Stimulated activated CD8-positive, alpha-beta memory T cell treated with anti-CD3 and anti-CD28 coated beads, Interleukin-7, amount 100 ng/mL, for 1 hour (primary cell): ENCODE measurements at places on chromosomes 5 and 9.
A peak's percentile ranks its signal among the peaks of the same experiment; 100 is the strongest.

DNA sequence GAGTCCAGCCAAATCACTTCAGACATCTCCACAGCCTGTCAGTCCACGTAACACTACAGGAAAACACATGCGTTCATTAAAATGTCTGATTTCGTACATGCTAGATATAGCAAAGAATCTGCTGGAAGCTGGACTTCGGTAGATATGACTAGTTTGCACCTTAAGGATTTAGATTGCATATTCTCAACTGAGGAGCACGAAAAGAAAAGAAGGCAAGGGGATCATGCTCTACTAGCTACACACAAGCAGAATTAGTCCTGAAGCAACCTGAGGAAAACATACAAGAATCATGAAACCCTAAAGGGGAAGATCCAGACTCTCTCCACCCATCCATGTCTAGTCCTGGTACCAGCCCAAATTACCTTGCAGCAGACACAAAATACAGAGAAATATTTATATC is 36.1 kb upstream of the SSBP2 start:
- no peak for DNase-seq

- no peak for DNase-seq
These were observed 18.6 kb upstream of the NKD2 start for GRCh38 chr5:989961-990530.

DNA sequence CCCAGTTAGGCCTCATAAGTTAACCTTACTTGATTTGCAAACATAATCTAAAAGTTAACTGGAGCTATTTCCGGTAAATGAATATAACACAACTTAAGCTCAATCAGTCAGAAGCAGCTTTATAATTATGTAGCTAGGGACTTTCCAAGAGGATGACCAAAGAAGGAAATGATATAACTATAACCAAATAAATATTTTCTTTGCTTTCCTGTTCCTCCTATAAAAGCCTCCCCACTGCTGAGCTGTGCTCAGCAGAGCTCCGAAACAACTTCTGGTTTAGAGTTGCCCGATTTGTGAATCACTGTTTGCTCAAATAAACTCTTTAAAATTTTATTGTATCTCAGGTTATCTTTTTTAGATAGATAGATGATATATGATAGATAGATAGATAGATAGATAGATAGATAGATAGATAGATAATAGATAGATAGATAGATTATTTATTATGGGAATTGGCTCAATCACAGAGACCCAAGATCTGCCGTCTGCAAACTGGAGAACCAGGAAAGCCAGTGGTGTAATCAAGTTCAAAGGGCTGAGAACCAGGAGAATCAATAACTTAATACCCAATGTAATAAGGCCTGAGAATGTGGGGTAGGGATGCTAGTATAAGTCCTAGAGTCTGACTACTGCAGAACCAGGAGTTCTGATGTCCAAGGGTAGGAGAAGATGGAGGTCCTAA is 19.3 kb upstream of the TMEM161B start:
- DNase-seq = no peak

- DNase-seq = peak; percentile 61
These were observed 22.3 kb upstream of the HMCN2 start for GRCh38 chr9:130243015-130243881.

DNA sequence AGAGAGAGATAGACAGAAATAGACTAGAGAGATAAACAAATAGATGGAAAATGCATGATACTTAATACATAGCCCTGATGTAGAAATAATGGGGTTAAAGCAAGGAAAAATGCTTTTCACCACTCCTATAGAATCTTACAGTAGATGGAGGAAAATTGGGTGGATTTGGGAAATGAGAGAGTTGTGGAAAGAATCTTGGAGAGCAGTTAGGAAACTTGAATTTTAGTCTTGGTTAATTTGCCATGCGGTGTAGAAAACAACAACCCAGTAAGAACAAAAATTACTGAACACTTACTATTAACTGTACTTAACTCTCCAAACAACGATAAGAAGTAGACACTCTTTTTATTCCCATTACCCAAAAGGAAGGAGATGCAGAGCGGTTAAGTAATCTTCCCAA is 329.8 kb downstream of the ZNF608 start:
- no peak for DNase-seq

DNA sequence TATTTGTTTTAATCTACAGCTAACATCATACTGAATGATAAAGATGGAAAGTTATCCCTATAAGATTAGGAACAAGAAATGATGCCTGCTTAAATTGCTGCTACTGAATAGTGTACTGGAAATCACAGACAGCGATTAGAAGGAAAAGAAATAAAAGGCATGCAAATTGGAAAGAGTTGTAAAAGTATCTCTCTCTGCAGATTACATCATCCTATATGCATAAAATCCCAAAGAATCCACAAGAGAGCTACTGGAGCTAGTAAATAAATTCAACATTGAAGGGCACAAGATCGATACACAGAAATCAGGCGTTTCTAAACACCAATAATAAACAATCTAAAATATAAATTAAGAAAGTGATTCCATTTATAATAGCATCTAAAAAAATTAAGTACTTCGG is 75.3 kb upstream of the SIMC1 start:
- DNase-seq = no peak

DNA sequence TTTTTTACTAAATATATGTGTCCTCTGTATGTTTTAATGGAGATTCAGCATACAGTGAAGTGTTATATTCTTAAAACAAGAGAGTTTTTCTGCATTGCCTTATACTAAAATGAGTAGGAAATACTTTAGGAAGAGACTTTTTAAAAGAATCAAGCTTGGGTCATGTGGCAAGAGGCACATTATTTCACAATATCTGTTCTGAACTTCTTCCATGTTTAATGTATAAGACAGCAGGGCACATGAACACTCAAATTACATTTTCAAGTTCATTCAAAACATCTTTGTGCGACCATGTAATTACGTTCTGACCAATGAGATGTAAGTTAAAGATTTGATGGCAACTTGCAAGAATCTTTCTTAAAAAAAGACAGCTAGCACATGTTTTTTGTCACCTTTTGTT is 1055.9 kb downstream of the NR2F1-AS1 start:
- no peak for DNase-seq

GRCh38 chr5:74240783-74241750 is 399.5 kb downstream of the ENC1 start:
- DNase-seq = no peak

GRCh38 chr5:174191850-174192655 is 146.5 kb downstream of the NSG2 start:
- DNase-seq = no peak

- no peak for DNase-seq
These were observed 141.6 kb downstream of the BOD1 start for GRCh38 chr5:173474881-173475287.

- no peak for DNase-seq
These were observed 47.1 kb downstream of the ABLIM3 start for GRCh38 chr5:149188383-149188782.

DNA sequence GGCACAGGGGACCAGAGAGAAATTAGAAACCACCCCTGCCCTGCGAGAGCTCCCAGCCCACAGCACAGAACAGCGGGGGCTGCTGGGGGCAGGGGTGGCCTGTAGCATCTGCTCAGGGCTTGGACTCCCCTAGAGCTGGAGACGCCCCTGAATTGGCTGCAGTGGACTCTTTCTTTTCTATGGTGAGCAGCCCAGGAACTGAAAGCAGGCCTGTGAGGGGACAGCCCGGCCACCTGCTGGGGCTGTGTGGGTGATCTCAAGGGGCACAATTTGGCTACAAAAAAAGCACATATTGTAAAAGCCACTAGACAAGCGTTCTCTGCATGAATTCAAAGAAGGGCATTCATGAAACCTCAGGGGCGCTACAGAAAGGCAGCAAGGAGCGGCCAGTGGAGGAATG is 57.5 kb upstream of the ICE1 start:
- no peak for DNase-seq

DNA sequence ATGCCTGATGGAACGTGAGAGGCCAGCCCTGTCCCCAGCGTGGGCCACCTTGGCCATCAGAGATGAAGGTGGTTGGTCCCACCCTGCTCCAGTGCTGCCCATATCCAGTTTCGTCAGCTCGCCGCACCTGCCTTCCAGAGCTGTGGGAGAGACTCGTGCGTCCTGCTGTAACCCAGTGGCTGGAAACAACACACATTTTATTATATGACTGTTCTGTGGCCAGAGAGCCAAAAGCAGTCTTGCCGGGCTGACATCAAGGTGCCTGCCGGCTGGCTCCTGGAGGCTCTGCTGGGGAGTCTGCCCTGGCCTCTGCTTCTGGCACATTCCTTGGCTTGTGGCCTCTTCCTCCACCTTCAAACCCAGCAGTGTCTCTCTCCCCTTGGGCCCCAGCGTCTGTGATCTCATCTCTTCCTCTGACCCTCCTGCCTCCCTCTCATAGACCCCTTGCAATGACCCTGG is 94.7 kb downstream of the RXRA start:
- DNase-seq = no peak

DNA sequence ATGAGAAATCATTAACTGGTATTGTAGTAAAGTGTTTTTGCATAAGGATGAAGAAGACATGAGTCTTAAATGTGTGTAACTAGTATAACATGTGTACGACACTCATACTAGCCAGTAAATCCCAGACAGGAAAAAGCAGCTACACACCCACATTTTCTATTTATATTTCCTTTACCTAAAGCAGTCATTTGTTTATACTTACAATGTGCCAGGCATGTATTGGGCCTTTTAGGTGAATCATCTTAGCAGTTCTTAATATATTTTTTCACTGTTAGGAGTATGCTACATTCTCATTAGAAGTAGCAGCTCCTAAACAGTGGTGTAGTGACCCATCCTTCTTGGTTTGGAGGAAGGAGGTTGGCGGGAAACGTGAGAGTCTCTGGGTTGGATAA is 55.8 kb upstream of the TMC1 start:
- DNase-seq = no peak

- no peak for DNase-seq
These were observed 61.8 kb downstream of the SLC36A1 start for GRCh38 chr5:151509231-151509630.

DNA sequence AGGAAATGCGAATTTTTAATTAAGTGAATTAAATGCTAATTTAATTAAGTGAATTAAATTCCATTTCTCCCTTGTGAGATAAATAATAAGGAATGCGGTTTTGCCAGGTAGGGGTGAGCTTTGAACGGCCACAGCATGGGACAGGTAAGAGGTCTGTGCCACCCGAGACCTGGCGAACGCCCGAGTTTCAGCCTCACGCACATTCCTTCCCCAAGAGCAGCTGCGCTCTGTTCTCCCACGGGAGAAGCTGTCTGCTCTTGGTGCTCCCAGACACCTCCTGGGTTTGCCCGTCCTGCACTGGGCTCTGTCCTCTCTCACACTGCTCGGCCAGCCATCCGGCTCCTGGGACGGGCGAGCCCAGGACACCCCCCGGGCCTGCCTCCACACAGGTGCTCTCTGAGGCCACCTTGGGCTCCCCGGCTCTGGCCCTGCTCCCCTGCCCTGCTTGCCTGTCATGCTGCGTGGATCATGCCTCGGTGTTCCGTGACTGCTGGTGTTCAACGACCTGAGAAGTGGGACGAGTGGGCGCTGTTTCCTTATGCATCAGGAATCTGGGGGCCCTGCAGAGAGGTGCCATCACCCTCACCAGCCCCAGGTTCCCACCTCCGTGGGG is 13.7 kb upstream of the CAMSAP1 start:
- DNase-seq = no peak

DNA sequence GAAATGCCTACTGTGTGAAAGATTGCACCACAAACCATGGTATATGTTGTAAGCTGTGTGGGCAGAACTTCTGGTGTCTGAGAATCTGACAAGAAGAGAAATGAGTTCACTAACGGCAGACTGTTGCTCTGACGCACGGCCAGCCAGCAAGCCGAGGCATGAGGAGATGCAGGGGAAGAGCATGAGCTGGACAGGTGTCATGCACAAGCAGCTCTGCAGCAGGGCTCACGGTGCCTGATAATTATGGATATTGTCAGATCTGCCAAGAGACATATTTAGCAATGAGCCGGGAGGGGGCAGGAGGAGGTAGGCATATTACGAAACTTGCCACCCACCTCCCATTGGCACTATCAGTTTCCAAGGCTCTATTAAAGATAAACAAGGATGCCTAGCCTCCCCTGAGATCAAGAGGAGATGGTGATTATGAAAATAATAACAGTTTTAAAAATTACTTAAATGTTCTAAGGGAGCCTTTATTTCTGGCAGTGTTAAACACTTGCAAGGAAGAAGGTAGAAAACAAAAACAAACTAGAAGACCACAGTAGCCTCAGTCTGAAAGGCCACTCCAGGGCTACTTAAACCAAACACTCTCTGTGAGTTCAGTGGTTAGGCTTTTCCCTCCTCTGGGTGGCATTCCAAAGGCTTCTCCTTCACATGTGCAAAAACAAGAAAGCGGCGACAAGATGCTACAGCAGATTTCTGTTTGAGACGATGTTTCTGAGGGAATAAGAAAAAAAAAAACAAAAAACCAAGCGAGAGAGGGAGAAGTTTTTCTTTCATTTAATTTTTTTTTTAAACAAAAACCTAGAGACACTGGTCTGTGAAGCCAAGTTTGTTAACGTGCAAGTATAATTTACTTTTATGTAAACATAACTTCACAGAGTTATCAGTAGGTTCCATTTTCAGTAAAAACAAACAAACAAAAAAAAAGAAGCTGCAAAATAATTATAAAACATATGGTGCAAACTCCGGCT is 339.5 kb downstream of the BNC2 start:
- DNase-seq = no peak

GRCh38 chr5:130689831-130690230 is 475.2 kb downstream of the HINT1 start:
- no peak for DNase-seq

GRCh38 chr5:173397516-173397915 is 69.3 kb upstream of the STC2 start:
- no peak for DNase-seq

- no peak for DNase-seq
These were observed 49.7 kb downstream of the FAM81B start for GRCh38 chr5:95440825-95441224.

- no peak for DNase-seq
These were observed 40.3 kb upstream of the NAA35 start for GRCh38 chr9:85900504-85901201.

- no peak for DNase-seq
These were observed 1.5 kb downstream of the MPDZ start for GRCh38 chr9:13278023-13278367.

DNA sequence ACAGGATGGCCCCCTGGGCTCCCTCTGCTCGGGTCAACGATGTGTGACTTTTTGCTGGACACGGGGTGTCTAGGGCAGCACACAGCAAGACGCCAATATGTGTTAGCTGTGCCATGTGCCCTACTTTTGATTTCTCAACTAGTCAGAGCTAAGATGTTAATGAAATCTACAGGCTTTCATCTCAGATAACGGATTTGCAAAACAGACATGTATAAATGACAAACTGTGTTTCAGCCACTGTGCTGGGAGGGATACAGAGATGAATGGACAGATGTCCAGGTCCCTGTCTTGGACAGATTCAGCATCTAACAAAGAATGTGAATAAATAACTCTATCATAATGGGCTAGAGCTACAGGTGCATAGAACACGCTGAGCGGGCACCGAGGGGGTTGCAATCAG is 160.2 kb upstream of the LHFPL2 start:
- no peak for DNase-seq

DNA sequence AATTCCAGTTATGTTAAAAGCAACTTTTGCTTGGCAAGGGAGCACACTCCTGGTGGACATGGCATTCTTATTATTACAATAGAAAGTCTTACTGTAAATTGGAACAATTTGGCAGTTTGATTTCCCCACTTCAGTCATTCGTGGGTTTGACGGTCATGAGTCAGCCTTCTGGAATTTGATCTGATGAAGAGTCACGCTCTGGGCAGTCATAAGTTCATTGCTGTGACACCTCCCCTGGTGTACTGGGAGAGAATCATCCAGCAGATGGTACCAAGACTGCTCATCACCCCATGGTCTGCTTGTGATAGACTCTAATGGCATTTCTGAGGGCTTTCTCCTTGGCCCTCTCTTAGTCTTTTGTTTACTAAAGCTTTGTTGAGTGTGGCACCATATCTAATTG is 53.8 kb downstream of the GLRA1 start:
- DNase-seq = no peak

GRCh38 chr5:142314109-142314508 is 10.7 kb downstream of the SPRY4 start:
- DNase-seq = no peak
